ENCODE measurements at places on chromosomes 11 and 22.

DNA sequence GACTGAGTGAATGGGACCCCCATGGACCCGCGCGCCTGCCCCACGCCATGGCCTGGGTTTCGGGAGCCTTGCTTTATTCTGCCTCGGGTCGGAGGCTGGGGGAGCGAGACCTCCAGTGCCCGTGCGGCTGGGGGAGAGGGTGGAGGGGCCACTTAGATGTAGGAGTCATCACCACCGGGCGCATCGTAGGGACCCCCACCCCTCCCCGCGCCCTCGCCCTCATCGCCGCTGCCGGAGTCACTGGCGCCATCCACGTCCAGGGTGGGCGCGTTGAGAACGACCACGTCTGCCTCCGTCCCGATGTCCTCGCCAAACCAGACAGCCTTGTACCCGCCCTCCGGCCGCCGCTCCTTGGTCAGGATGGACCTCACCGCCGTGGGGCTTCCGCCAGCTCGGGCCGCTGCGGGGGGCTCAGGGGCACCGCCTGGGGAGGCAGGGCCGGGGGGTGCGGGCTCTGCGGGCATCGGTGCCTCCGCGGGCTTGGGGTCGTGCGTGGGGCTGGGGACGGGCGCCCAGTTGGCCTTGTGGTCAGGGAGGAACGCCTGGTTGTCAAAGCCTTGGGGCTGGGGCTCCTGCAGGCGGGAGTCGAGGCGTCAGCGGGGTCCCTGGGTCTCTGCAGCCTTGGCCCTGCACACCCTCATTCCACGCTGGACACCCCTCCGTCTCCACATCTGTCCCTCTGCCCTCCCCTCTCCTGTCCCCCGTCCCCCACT, 1.6 kb upstream of the IRF7 start:
- no peak for DNase-seq

GRCh38 chr11:13098063-13098462, 88.9 kb downstream of the RASSF10 start:
- DNase-seq = no peak

DNA sequence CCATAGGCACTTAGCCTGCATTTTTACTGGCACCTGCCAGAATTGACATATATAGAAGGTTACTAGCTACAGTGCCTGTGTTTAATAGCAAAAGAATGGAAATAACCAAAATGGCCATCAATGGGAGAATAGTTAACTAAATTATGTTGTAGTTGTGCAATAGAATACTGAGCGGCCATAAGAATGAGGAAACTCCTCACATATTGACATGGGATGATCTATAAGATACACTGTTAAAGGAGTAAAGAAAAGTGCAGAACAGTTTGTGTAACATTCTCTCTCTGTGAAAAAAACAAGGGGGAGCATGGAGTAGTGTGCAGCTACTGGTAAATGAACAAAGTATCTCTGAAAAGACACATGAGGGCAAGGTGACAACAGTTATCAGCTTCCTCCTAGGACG, 21.5 kb downstream of the ARAP1 start:
- no peak for DNase-seq

DNA sequence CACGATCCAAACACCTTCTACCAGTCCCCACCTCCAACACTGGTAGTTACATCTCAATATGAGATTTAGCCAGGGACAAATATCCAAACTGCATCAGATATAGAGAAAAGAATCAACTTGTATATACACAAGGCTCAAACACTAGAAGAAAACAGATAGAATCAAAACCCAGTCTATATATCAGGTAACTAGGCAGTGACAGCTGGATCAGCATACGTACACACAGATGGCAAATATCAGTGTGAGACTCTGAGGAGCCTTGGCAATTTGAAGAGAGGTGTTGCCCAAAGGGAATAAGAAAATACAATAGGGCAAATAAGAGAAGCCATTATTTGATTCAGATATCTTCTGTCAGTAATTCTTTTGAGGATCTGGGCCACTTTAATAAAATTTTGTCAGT, 951.3 kb upstream of the CHORDC1 start:
- no peak for DNase-seq

GRCh38 chr22:39471381-39472141, 14.7 kb downstream of the MGAT3 start:
- DNase-seq = no peak

GRCh38 chr22:39457556-39458443, 988 bp downstream of the MGAT3 start:
- no peak for DNase-seq

- DNase-seq = no peak
Measured at GRCh38 chr11:60995798-60996197, 24.3 kb downstream of the CD6 start.

- peak; percentile 89 for DNase-seq
Measured at GRCh38 chr11:34174412-34175041, 69.1 kb downstream of the NAT10 start.

- DNase-seq = no peak
Measured at GRCh38 chr11:16603245-16603644, 135.2 kb upstream of the C11orf58 start.

DNA sequence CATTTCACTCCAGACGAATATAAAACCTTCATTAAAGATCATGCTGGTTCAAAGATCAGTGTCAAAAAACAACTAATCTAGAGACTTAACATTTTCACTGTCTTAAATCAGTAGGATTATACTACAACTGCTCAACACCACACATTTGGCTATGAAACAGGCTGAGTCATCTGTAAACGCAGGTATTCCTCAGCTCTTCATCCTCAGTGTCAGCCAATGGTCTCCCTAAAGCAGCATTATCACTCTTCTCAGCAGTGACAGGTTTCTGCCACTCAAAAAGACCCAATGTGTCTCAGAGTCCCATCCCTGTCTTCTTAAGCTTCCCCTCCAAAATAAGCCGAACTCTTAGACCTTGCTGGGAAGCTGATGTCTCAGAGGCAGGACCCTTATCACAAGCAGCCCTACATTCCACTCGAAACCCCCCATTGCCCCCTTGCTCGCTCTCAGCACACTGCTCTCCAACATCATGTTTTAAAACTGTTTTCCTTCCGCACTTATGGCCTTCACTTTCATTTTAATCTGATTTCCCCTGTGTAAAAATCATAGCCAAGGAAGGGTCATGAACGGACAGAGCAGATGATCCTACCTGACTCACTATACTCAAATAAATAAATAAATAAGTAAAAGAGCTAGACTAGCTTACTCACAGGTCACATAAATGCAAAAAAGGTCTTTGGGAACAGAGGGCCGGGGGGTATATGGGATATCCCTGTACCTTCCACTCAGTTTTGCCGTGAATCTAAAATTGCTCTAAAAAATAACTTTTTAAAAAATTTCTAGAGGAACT, 23.0 kb downstream of the CDON start:
- no peak for DNase-seq

GRCh38 chr11:11135820-11136476, 217.1 kb downstream of the CSNK2A3 start:
- DNase-seq = no peak

DNA sequence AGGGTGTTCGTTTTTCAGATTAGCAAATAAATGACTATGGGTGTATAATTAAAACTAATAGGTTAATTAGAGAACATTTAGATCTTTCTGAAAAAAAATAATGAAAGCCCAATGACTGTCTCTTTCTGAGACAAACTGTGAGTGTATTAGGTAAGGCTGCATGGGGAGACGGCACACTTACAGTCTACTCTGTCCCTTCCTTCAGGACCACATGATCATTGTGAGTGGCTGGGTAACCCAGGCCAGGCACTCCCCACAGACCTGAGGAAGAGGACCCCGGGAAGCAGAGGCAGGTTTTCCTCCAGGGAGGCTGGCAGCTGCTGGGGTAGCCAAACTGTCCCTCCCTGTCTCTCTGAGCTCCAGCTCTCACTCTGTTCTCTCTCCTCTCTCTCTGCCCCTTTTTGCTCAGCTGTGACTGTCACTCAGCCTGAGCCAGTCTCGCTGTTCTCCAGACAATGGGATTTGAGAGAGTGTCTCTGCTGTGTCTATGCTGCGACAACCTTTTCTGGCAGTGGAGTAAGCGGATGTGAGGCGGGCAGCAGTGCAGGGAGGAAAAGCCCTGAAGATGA, 83.1 kb upstream of the NCAM1 start:
- no peak for DNase-seq

DNA sequence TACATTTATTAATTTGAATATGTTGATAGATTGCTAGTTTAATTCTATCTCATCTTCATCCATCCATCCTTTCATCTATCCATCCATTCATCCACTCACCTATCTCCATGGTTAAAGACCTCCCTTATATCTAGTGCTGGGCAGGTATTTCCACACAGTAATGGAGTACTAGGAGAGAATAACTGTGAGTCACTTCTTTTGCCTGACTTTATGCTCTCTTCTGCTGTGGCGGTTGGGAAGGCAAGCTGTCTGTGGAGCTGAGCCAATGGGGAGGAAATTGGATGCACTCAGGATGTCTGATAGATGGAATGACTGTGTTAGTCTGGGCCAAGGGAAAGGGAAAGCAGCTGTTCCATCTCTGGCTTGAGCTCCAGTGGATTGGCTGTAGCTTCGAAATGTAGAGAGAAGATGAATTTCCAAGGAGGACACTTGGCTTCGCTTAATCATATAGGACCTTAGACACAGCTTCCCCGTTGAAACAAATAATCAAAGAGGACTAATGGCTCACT, 60.3 kb downstream of the NELL1 start:
- no peak for DNase-seq

- no peak for DNase-seq
Measured at GRCh38 chr11:67456068-67456705, 1.0 kb downstream of the CABP4 start.

GRCh38 chr11:66026017-66026529, at the start of gene CATSPER1:
Gene CATSPER1, minus strand, starts transcription at chr11:66026479. Its CDS starts 100 bp downstream, at chr11:66026379.
- DNase-seq = no peak

- DNase-seq = no peak
Measured at GRCh38 chr11:110097459-110098012, 4.3 kb downstream of the ZC3H12C start.

GRCh38 chr11:20112291-20113148, 47.8 kb downstream of the DBX1 start:
- no peak for DNase-seq

GRCh38 chr22:32473388-32473952, 1.1 kb upstream of the FBXO7 start:
- DNase-seq = peak; percentile 34

GRCh38 chr11:115544422-115544948, 40.3 kb upstream of the CADM1 start:
- no peak for DNase-seq

- no peak for DNase-seq
Measured at GRCh38 chr11:46249103-46249937, 28.1 kb upstream of the CREB3L1 start.

- no peak for DNase-seq
Measured at GRCh38 chr22:35292786-35293185, 6.9 kb upstream of the TOM1 start.

DNA sequence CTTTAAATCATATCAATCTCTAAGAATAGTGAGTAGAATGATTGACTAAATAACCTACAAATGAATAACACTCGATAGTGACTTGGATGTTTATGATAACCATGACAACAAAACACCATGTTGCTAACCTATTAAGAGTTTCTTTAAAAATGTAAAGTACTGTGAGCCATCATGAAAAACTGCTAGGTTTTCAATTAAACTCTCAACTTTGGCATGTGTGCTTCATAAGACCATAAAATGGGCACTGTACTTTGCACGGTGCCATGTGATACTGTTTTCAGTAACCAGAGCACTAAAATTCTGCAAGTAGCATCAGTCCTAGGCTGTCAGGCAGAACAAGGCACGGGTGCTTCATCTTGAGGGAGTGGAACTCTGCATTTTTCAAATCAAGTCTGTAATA, 96.2 kb upstream of the TRIM77 start:
- no peak for DNase-seq

DNA sequence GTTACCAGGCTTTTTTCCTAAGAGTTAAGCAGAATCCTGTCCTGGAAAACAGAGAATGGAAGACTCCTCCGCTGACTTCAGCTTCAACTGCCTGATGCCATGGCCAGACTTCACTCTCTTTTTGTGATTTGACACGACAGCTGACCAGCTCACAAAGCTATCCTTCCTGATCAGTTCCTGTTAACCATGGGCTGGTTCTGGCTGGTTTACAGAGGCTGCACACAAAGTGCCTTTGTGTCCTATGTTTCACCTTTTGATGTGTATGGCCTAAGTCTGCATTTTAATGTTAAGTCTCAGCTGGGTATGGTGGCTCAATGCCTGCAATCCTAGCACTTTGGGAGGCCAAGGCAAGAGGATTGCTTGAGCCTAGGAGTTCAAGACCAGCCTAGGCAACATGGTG, 11.1 kb downstream of the FOLR3 start:
- no peak for DNase-seq

Measured in activated CD4-positive, alpha-beta T cell treated with anti-CD3 and anti-CD28 coated beads, Interleukin-2, amount 50 U/mL, for 48 hours (primary cell).